ENCODE measurements at places on chromosomes 12 and 14.

- no peak for DNase-seq
These were observed 34.2 kb upstream of the PPP1R13B start for GRCh38 chr14:103881268-103882201.

DNA sequence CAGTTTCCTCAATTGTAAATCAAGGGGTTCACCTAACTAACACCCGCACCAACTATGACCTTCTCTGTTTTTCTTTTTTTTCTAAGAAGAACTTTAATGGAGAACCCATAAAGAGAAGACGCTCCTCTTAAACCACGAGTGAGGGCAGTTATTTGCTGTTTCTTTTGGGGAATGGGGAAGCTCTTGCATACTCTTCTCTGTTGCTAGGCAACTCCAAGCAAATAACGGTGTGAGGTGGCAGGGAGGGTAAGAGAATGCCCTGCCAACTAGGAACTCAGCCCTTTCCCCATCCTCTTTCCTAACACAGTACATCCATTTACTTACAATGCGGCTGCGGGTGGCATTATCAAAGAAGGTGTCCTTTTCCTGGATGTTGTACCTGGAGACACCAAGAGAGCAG, 114.9 kb downstream of the ANO2 start:
- DNase-seq: no peak

DNA sequence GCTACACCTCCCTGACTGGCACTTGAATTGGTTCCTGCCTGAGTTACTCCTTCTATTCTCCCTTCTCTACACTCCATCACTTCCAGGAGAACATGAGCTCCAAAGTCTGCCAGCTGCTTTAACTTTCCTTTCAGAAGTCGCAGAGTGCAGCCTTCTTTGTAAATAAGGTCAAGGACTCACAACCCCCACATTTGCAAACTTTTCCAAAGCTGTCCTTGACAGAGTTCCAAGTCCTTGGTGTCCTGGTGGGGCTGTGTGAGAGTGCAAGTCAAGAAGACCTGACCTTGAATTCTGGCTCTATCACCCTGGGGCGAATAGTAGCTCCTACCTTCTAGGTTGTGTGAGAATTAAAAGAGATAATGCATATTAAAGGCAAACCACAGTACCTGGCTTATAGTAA, 15.6 kb downstream of the CCDC198 start:
- DNase-seq: no peak

DNA sequence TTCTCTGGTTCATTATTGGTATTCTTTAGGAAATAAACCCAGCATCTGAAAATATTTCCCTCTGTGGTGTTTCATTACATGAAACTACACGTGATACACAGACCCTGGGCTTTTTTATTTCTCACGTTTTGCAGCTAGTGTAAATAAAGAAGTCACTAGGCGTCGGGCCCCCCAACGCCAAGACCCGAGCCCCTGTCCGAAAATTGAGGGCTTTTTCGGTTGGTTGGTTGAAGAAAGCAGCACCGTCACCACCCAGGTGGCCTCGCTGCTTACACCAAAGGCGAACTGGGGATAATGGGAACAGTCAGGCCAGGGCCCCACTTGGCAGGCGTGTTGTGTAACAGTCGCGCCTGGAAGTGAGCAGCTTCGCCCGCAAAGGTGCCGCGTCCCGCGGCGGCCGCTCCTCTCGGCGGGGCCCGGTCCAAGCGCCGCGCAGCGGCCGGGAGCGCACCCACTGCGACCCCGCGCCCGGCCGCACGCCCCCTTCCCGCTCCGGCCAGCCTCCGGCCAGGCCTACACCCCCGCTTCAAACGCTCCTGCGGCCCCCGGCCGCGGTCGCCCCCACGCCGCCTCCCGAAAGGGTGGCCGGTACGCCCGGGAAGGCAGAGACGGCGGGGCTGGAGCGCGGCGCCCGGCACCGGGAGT, 1.2 kb downstream of the DUSP16 start:
- DNase-seq: peak; percentile 15

DNA sequence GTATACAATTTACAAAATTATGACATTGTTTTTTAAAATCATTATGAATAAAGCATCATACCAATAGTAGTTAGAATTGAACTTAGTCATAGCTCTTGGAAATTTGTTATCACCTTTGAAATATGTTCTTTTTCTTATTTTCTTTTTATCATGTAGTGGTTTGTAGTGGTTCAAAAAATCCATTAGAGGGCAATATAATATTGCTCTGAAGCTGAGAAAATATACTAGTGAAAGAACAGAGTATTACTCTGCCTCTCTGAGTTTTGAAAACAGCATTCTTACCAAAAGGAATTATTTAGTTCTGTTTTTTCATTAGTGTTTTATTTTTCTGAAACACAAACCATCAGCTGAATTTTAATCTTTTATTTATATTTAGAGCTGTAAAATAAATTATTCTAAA, 76.2 kb downstream of the PDZRN4 start:
- no peak for DNase-seq

- DNase-seq: no peak
These were observed 61.6 kb downstream of the CPM start for GRCh38 chr12:68871396-68871795.

DNA sequence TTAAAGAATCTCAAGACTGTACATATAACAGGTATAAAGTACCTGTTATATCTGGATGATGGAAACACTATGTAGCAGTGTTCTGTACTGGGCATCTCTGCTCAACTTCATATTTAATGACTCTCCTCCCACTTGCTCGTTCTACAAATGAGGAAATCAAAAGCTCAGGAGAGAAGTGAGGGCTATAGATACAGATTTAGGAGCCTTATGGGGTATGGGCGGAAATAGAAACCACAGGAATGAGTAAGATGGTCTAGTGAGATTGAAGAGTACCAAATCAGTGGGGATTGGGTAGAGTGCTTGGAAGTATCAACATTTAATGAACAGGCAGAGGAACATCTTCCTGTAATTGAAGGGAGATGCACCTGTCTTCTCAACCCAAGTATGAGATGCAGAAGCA, 23.8 kb upstream of the POLR3B start:
- no peak for DNase-seq

DNA sequence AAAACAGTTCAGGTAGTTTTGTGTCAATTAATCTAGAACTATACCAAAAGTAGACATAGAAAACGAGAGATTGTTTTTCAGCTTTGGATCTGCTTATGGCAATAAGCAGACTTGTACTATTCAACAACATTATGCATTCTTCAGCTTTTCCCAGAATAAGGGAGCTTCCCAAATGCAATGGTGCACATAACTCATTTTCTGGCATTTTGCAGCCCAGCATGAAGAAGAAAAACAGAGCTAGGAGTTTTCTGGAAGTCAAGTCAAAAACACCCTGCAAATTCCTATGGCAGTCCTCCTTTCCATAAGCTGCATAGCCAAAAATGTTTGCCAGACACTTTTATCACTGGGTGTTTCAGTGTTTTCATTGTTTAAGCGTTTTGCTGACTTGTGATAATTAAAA, 314.7 kb downstream of the NAV3 start:
- no peak for DNase-seq

- DNase-seq: no peak
These were observed 30.0 kb downstream of the ELK3 start for GRCh38 chr12:96224219-96224615.

DNA sequence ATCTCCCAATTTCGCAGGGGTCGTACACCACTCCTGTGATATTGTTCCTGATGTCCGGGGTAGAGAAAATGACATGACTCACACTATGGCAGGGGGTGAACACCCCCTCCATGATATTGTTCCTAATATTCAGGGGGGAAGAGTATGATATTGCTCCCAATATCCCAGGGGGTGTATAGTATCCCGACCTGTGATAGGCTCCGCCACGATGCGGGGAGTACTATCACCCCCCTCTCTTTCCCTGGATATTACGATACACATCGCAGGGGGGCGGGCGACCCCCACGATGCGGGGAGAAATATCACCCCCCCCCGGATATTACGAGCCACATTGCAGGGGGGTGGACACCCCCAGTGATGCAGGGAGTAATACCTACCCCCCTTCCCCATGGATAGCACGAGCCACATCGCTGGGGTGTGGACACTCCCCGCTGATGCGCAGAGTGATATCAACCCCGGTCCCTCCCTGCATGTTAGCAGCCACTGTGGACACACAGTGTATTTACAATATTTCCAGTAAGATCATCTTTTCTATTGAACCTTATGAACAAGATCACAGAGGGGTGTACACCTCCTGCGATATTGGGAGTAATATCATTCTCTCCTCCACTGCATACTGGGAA, 17.7 kb downstream of the SMIM41 start:
- DNase-seq: no peak

DNA sequence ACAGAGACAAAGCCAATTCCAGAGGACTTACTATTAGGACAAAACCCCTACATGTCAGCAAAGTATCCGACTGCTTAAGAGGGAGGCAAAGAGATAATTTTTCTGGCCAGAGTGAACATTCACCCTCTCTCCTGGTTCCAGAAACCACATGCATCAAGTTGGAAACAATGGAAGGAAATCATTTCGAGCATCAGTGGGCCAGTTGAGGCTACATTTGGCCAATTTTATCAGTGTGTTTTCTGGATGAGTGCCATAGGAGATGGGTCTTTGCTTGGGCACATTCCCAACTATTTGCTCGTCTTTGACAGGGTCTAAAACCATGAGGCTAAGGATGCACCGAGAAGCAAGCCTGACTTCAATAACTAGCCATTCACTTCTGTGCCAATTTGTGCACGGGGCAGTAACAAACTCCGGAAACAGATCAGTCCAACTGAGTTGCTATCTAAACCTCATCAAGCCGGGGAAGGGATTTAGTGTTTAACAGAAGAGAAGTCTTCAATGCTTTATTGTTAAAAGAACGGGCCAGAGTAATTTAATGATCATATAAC, 17.4 kb downstream of the EGLN3 start:
- no peak for DNase-seq

- no peak for DNase-seq
These were observed 136.3 kb upstream of the PRICKLE1 start for GRCh38 chr12:42725809-42726208.

- DNase-seq: no peak
These were observed 72.7 kb downstream of the ESR2 start for GRCh38 chr14:64221391-64222003.

GRCh38 chr12:105352052-105352451, 21.6 kb downstream of the C12orf75 start:
- DNase-seq: no peak

DNA sequence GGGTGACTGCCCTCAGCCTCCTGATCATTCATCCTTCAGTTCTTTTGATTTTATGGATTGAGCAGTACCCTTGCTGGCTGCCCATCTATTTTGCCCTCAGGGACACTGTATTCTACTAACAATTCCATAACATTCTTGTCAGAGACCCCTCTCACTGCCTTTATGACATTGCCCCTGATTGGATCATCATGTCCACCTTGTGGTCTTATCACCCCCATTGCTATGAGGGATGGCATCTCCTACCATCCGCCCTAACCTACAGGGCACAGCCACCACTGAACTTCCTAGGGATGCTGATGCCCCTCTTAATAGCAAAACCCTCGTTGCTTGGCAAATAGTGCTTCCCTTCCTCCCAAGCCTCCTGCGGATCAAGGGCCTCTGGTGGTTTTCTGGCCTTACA, 38.8 kb upstream of the HMGA2 start:
- no peak for DNase-seq

DNA sequence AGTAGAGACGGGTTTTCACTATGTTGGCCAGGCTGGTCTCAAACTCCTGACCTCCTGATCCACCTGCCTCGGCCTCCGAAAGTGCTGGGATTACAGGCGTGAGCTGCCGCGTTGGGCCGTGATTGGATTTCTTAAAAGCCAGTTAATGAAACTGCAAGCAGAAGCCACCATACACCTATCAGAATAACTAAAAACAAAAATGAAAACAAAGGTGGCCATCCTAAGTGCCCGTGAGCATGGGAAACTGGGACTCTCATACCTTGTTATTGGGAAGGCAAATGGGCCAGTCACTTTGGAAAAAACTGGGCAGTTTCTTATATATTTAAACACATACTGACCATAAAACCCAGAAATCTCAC, 7.7 kb upstream of the TCTN1 start:
- no peak for DNase-seq

DNA sequence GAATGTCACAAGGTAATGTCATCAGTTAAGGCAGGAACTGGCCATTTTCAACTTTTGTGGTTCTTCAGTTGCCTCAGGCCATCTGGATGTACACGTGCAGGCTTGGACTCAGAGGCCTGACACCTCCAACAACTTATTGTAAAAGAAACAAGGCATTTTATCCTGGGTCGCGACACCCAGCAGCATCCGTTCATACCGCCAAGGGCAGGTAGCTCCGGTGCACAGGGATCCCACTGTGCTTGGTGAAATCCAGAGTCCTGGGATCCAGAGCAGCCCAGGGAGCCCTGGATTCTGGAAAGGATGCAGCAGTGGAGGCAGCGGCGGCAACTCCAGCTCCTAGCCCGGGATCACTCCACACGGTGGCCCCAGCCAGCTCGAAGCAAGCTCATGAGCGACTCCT, 380.9 kb upstream of the STXBP6 start:
- no peak for DNase-seq

DNA sequence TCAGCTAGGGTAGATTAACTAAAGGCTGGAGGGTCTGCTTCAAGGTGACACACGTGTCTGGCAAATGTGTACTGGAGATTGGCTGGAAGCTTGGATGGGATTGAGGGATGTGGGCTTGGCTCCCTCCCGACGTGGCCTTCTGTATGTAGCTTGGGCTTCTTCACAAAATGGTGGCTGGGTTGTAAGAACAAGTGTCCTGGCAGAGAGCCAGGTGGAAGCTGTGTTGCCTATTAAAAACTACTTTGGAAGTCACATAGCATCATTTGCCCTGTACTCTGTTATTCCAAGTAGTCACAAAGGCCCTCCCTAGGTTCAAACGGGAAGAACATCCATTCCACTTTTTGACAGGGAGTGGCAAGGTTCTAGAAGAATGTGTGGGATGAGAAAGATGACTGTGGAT, 174.1 kb upstream of the PRICKLE1 start:
- no peak for DNase-seq

GRCh38 chr14:101233021-101233366, 328.3 kb upstream of the DIO3 start:
- no peak for DNase-seq

GRCh38 chr14:55092341-55092740, 36.7 kb upstream of the LGALS3 start:
- no peak for DNase-seq

DNA sequence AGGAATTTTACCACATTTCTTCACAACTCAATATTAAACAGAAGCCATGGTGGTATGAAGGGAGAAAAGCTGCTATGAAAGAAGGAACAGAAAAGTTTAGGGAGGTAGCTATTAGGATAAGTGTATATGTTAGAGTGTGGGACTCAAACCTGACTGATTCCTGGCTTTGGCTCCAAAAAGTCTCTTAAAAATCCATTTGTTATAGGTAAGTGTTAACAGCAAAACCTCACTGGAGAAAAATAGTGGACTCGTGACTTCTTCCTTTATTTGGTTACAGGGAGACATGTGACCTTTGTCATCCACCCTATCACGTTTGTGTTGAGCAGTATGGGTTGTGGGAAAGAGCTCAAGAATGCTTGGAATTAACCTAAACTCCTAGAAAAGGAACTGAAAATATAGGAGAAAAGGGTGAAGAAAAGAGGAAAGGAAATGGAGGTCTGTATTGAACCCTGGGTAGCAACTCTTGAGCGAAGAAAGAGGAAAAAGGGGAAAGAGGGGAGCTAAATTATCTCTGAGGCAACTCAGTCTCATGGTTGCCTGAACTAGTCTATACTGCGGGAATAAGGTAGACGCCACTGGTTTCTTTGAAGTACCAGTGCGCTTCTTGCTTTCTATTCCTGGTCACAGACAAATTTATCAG, 3.6 kb upstream of the EID3 start:
- no peak for DNase-seq

Data from stimulated activated CD4-positive, alpha-beta T cell treated with anti-CD3 and anti-CD28 coated beads, Interleukin-12 subunit alpha, Interleukin-12 subunit beta, amount 100 ng/mL, for 48 hours (primary cell).